ENCODE measurements at places on chromosomes 7 and 10.

DNA sequence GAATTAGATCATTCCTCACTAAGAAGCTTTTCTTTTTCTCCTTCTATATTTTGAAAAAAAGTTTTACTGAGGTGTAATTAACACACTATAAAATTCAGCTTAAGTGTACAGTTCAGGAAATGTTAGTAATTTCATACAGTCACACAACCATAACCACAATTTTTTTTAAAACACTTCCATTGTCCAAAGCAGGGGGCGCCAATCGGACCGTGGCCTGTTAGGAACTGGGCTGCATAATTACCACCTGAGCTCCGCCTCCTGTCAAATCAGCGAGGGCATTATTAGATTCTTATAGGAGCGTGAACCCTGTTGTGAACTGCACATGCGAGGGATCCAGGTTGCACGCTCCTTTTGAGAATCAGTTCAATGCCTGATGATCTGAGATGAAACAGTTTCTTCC, 427.1 kb downstream of the TFEC start:
- DNase-seq = no peak

DNA sequence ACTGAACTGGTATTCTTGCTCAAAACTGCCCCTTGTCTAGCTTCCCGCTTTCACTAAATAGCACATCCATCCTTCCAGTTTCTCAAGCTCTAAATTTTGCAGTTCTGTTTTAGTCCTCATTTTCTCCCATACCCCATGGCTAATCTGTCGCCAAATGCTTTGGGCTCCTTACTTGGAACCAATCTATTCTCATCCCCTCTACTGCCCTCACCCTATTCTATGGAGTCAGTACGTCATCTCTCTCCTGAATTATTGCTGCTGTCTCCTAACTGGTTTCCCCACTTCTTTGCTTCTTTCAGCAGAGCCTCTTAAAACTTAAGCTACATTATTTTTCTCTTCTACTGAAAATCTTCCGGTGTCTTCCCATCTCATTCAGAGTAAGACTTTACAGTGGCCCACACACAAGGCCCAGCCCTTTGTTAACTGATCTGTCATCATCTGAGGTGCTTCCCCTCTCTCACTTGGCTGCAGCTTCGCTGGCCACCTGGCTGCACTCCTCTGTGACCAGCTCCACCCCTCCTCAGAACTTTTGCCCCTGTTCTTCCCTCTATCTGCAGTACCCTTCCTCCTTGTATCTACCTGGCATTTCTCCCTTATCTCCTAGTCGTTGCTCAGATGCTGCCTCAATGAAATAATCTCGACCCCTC, 9.9 kb downstream of the STARD3NL start:
- DNase-seq = no peak

GRCh38 chr10:74903491-74903890, 77.1 kb downstream of the KAT6B start:
- no peak for DNase-seq

GRCh38 chr10:116553378-116553980, 7.7 kb downstream of the PNLIP start:
- DNase-seq = no peak
